ENCODE measurements at places on chromosomes 16 and 17.
A peak's percentile ranks its signal among the peaks of the same experiment; 100 is the strongest.

DNA sequence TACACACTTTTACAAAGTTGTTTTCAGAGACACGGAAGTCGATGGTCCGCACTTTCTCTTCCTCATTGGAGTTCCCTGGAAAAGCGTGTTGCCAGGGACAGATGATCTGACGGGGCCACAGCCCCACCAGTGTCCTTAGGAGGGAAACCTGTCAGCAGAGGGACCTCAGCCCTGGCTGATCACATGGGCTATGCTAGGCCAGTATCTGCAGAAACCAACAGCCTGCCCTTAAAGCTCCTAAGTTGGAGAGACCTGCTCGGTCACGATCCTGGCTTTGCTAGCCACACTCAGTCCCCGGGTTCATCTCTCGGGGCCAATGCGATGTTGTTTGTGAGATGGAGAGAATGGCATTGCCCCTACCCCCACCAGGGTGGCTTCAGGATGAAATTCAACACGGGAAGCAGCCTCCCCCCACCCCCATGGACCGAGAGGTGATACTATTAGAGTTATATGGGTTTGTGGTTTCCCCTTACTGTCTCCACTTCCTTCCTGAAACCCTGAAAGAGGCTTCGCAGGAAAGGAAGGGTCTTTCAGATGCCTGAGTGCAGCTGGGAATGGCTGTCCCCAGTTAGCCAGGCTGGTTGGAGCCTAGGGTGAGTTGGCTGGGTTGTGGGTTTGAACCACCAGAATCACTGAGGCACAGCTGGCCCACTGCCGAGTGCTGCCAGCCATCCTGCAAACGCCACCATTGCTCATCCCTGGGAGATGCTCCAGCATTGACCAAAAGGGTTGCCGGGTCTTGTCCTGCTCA, 16.6 kb downstream of the RMI2 start:
- DNase-seq = no peak

DNA sequence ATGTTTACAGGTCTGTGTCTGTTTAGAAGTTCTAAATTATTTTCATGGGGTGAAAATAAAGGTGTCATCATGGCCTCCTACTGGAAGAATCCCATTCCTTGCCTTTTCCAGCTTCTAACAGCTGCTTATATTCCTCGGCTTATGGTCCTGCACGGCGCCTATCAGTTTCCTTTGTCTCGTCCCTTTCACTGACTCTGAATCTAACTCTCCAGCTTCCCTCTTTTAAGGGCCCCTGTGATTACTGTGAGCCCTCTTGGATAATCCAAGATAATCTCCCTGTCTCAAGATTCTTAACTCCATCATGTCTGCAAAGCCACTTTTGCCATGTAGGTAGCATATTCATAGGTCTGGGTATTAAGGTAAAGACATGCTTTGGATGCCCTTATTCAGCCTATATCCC, 441.0 kb upstream of the ERCC4 start:
- peak; percentile 4 for DNase-seq

DNA sequence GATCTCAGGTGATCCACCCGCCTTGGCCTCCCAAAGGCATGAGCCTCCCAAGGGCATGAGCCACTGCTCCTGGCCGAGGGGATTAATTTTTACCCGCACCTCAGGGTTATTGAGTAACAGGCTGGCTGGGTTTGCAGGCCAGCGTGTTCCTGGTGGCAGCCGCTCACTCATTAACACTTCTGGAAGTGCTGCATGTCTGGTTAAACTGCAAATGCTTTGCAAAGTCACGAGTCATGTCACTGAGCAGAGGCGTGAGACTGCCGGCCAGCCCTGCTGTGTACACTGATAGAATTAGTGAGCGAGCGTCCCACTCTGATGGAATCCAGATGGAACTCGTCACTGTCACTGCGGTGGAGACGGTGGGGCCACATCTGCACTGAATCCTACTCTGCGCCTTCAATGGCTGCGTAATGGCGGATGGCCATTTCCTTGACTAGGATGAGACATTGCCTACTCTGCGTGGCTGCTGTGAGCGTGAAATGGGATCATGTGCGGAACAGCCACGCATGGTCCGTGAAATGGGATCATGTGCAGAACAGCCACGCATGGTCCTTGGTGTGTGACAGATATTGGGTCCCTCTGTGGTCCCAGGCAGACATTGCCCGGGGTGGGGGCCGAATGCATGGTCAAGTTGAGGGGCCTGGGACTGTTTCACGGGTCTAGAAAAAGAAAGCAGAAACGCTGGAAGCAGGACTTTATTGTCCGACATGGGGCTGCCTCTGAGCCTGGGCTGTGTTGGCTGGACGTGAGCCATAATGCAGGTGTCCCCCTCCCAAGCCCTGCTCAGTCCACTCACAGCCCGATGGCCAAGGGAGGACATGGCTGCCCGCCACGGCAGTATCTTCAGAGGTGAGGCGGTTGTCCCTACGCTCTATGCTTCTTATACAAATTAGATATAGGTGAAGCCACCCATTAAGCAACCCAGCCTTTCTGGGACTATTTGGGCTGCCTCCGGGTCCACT, 740 bp upstream of the SLC5A10 start:
- no peak for DNase-seq

- no peak for DNase-seq
Observed at GRCh38 chr17:21287703-21288449, 3.4 kb downstream of the MAP2K3 start.

DNA sequence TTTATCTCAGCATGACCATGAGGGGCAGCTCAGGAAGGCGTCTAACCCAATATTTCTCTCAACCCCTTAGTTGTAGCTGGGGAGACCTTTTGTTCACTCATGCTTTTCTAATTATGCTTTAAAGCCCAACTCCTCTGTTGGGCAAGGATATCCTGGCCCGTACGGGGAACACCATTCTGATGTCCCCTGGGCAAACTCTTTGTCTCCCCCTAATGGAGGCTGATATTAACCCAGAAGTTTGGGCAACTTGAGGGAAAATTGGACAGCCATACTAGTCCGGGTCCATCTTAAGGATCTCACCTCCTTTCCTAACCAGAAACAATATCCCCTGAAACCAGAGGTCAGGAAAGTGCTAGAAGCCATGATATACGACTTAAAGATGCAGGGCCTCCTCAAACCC, 143.7 kb upstream of the COX10 start:
- no peak for DNase-seq

- DNase-seq = peak; percentile 51
Observed at GRCh38 chr16:87324411-87325275, 7.5 kb upstream of the C16orf95 start.

- DNase-seq = no peak
Observed at GRCh38 chr16:14527411-14528044, 102.5 kb downstream of the PARN start.

DNA sequence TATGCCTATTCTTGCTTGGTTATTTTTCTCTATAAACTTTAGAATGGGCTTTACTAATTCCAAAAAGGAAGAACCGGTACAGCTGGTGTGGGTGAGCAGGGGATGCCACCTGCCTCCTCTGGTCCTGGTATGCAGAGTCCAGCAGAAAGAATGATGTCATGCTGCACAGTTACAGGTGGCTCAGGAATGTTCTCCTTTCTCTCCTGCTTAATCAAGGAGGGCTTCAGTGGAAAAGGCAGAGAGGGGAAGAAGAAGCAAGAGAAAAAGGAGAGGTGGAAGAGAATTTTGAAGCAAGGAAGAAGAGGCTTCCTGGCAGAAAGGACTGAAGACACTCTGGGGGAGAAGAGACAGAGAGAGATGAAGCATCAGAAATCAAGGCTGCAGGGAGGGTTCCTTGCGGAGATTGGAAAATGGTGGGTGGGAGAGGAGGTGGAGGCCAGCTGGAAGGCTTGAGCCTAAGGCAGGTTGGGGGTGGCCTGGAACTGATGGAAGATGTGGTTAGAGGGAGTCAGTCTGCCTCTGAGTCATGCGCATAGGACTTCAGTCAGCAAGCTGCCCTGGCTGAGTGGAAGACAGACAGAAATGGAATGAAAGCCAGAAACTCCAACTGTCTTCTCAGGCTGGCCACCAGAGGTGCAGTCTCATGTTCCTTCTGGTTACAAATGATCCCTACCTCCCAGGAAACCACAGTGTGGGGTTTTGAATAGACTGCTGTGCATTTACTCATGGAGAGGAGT, 64.6 kb upstream of the CRHR1 start:
- no peak for DNase-seq

GRCh38 chr16:907842-908241, 62.9 kb downstream of the LMF1 start:
- no peak for DNase-seq

DNA sequence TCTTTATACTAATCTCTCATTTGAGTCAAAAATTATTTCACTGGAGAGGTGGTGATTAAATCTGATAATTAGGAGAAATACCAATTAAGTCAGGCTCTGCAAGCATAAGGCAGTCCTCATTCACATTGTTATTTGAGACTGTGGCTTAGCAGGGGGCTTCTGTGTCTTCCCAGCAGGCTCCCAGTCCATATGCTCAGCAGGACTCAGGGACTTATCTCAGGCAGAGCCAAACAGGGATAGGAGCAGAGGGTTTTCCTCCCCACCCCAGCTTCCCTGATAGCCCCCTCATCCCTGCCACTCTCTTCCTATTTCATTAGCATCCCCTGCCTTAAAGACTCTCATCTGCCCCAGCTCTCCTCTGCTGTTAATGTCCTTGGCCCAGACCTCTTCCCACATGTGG, 104.3 kb upstream of the DNAH9 start:
- peak; percentile 1 for DNase-seq

- peak; percentile 74 for DNase-seq
Observed at GRCh38 chr16:67521095-67521804, 7.4 kb upstream of the RIPOR1 start.

GRCh38 chr16:23941963-23942564, 106.3 kb downstream of the PRKCB start:
- no peak for DNase-seq

GRCh38 chr16:84314814-84315213, 20.1 kb downstream of the WFDC1 start:
- DNase-seq = no peak

DNA sequence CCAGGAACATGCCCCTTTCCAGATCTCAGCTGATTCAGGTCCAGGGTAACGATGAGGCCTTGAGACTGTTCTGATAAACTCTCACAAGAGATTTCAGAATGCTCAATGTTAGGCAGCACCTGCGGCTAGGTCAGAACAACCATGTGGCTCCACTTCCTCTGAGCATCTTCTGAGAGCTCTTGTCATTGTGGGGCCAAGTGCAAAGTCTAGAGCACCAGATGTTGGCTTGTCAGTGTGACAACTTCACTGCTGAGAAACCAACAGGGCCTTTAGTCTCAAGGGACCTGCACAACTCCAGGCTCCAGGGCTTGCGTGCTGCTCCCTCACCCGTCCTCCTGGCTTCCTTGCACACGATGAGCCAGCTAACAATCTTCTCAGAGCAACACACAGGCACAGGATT, 29.0 kb downstream of the FCSK start:
- peak; percentile 89 for DNase-seq

GRCh38 chr17:36149296-36149820, 27.1 kb downstream of the TBC1D3B start:
- DNase-seq = no peak

GRCh38 chr17:45020354-45021138, 30.9 kb downstream of the DCAKD start:
- no peak for DNase-seq

DNA sequence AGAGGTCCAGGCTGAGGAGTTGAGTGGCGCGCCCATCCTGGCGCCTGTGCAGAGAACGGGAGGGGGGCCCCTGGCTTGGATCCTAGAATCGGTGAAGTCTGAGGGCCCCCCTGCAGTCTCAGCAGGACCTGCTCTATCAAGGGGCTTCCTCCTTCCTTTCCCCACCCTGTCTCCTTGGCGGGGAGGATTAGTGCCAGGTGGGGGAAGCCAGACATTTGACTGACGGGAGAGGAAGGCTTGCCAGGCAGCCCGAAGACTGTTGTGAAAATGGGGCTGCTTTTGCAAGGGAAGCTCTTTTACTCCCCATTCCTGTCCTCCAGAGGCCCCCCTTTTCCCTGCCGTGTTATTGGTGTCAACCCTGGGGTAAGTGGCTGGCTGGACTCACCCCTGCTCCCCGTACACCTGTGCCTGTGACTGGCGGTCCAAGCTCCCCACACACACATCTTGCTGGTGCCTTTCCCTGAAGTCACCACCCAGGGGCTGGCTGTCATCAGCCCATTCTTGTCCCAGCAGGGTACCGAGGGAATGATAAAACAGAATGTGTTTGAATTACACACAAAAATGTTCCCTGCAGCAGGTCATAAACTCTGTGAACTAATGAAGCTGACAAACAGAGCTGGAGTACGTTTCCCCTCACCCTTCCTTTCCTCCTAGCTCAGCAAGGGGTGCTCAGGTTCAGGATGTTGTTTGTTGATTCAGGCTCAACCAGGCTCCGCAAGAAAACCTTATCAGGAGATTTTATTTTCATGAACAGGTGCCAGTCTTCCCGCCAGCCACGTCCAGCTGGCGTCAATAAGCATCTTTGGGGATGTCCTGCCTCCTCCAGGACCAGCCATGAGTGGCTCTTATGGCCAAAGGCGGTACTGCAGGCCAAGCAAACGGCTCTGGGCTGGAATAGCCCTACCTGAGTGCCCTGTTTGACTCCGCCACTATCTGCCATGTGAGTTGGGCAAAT, 4.4 kb upstream of the ARMC7 start:
- peak; percentile 91 for DNase-seq

DNA sequence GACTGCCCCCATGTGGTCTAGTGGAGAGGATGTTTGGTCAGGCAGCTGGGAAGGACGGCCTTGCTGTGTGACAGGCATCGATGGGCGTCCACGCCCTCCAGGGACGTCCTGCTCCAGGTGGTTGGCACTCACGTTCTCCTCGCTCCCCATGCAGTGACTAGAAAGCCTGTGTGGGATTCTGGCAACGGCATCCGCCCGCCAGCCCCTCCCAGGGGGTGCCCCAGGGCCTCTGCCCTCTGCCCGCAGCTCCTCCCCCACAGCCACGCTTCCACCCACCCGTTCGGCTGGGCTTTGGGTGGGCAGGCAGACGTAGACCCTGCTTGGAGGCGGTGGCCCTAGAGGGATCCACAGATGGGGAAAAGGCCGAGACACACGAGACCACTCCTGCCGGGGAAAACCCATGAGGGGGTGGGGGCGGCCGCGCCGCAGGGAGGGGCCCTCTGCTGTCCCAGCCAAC, 4.7 kb upstream of the IL17C start:
- DNase-seq = no peak

- no peak for DNase-seq
Observed at GRCh38 chr16:9813665-9814064, 368.6 kb downstream of the GRIN2A start.

DNA sequence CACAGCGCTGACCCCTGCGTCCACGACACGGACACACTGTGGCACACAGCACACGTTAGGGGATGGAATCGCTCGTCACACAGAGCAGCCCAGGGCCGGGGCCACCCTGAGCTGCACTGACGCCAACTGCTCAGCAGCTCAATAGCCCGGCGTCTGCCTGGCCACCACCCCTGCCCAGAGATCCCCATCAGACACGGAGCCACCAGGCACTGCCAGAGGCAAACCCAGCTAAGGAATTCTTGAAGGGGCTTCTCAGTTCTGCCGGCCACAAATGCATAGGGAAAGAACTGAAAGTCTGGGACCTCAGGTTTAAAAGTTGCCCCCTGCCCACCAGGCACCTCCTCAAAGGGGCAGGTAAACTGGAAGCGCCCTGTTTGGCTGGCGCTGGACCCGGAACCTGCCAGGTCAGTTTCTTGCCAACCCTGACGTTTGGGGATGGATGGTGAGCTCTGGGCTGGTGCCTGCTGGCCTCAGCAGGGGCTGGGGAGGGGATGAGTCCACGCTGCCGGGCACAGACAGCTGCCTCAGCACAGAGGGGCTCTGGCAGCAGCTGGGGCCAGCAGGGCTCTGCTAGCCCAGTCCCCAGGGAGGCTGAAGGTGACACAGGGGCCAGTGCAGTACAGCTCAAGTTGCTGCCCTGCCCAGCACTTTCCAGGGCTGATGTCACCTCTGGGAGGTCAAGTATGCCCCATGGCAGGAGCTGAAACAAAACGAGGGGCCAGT, 33.2 kb downstream of the TIMM22 start:
- DNase-seq = no peak
